ENCODE measurements at places on chromosomes 7 and 10.

DNA sequence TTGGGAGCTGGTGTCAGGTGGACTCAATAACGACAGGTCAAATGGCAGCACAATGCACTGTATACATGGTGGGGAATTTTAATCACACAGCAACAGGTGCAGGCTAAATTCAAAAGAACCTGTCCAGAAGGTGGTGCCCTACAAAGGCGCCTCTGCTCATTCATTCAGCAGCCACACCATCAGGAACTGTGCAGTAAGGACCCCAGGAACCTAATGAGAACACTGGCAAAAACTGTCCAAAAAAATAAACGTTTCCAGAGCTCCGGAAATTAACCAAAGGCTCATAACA, 21.9 kb upstream of the CRYGN start:
- DNase-seq = no peak

DNA sequence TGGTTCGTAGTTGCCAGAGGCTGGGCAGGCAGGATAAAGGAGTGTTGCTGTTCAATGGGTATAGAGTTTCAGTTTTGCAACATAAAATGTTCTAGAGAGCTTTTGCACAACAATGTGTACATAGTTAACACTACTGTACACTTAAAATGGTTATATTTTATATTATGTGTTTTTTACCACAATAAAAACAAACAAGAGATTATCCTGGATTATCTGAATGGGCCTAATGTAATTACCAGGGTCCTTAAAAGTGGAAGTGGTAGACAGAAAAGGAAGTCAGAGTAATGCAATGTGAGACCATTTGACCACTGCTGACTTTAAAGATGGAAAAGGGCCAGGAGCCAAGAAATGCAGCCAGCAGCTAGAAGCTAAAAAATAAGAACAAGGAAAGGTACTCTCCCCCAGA, 159.7 kb downstream of the SGMS1 start:
- no peak for DNase-seq

DNA sequence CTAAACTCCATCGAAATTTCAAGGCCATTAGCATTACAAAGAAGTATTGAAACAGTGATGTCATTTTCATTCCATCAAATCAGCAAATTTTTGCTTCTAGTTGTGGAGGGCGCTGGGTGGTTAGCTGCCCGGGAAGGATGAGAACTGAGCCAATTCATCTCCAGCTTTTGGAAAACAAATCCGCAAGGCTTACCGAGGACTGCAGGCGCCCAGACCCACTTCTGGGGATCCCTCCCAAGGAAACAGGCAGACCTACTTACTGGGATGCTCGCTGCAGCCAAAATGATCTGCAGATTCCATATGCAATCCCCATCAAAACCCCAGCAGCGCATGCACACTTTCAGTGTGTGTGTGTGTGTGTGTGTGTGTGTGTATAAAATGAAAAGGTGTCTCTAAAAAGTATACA, 19.2 kb downstream of the TNRC18 start:
- DNase-seq = no peak

GRCh38 chr7:44145969-44146911, 5.1 kb upstream of the MYL7 start:
- peak; percentile 82 for DNase-seq

- DNase-seq = no peak
Measured at GRCh38 chr7:154503962-154504550, 451.9 kb downstream of the DPP6 start.

- DNase-seq = no peak
Measured at GRCh38 chr7:158645842-158646241, 58.2 kb upstream of the PTPRN2 start.

GRCh38 chr10:90916392-90917237, 4.3 kb downstream of the ANKRD1 start:
- DNase-seq = no peak

- no peak for DNase-seq
Measured at GRCh38 chr7:54725255-54725654, 33.8 kb downstream of the SEC61G start.

GRCh38 chr10:107933076-107933475, 768.6 kb upstream of the SORCS1 start:
- DNase-seq = no peak

- DNase-seq = no peak
Measured at GRCh38 chr7:48667407-48667806, 256.9 kb upstream of the CDC14C start.
